ENCODE measurements at places on chromosomes 16 and 17. TPM values are rescaled to one million over a fixed set of nuclear protein-coding genes. Genes with fewer than 3 reads are reported as not detected.
A peak's percentile ranks its signal among the peaks of the same experiment; 100 is the strongest.

GRCh38 chr16:70151391-70151790, 22.2 kb upstream of the CLEC18C start:
- no peak for DNase-seq

GRCh38 chr17:71519285-71519684, 601.5 kb upstream of the SOX9 start:
- no peak for DNase-seq

DNA sequence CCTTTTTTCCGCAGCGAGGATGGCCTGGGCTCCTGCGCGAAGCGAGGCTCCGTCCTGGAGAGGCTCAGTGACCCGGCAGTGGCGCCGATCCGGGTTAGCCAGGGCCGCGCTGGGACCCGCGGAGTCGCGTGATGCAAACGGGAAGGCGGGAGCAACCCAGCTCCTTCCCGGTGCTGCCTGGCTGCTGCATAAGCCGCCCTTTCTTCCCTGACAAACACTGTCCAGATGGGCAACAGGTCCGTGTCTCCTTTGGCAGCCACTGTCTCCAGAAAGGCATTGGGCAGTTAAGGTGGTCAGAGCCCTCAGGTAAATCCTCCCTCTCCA, 21.8 kb upstream of the ZNHIT3 start:
- no peak for DNase-seq

GRCh38 chr17:16932611-16933010, 39.3 kb downstream of the TNFRSF13B start:
- DNase-seq: no peak

DNA sequence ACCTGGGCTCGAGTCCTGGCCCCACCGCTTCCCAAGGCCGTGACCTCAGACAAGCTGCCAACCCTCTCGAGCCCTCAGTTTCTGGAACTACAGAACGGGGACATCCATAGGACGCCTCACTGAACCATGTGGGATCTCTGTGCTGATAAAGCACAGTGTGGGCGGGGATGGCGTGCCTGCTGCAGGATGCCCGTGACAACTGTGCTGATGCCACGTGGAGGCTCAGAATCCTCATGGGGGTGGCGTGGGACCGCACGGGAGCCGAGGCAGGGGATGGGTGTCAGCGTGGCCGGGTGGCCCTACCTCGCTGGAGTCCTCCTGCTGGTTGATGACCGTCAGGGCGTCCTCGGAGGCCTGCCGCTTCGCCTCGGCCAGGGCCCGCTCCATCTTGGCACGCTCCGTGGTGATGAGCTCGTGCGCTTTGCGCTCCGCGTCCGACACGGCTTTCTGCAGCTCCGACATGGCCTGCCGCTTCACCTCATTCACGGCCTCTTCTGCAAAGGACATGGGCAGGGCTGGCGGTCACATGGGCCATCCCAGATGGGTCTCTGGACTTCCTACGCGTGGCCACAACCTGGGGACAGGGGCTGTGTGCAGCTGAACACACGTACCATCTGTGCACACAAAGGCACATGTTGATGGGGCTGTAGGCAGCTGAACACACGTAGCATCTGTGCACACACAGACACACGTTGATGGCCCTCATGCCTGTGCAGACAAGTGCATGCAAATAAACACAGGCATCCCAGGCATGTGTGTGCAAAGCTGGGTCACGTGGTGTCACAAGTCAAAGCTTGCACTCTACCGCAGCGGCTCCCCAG, 12.7 kb upstream of the PABPN1L start:
- DNase-seq: peak; percentile 0

DNA sequence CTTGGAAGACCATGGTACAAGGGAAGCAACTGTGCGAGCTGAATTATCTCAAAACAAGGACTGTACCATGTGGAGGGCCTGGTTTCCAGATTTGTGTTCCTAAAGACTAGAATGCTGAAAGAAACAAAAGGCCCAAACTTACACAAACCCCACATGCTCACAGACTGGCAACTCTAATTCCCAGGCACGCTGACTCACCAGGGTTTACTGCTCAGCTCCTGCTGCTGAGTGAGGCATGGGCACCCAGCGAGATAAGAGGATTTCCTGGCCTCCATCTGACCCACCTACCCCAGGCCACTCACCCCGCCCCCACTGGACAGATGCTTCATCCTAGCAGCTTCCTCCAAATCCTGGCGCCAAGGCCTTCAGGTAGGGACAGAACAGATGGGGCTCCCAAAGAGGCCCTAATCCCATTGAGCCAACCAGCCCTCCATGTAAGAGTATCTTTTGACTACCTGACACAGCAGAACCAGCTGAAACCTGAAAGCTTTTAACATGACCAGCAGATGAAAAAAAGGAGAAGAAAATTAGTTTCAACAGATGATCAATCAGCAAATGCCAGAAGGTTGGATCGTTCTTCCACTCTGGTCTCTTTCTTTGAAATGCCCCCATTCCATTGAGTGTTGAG, 33.9 kb downstream of the DCUN1D3 start:
- DNase-seq: peak; percentile 87

Gene SLC38A7
- total RNA-seq: 14.7 TPM

Gene ZDHHC7
- 80.1 TPM for total RNA-seq

Gene VWA3A
- total RNA-seq: not detected
